Psoas muscle (tissue), 8 donors: ENCODE measurements at places on chromosomes 11 and 22. TPM values are rescaled to one million over a fixed set of nuclear protein-coding genes. Genes with fewer than 3 reads are reported as not detected.
A peak's percentile ranks its signal among the peaks of the same experiment; 100 is the strongest.

Gene CCDC179
- total RNA-seq: not detected

Gene RIMBP3B
- not detected for total RNA-seq

DNA sequence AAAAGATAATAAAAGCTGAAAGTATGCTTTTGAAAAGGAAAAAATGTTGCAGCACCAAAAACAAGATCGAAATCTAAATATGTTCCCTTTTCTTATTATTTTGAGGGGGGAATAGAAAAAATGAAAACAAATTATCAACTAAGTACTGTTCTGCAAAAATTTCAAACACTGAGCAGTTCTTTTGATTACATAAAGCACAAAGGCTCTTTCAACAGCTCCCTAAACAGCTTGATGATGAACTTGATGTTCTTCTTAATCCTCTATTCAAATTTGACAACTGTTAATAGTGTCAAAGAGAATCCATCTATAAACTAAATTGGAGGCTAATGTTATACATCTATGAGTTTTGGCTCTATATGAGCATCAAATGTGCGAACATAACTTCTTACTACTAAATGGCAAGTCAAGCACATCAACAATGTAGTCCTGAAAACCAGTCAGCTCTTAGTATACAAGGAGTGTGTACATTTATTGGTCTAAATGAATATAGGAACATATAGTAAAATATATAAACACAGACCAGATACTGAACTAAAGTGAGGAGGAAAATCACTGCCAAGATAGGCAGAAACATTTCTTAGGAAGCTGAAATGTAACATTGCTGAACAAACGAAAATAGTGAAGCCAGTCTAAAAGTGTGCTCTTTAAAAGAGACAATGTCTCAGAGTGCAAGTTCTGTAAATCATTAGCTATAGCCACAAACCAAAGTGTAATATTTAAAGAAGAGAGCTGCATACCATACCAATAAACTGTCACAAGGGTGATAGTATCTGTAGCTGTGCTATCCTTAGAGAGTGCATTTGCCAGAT lies 94.3 kb downstream of the SOX6 start:
- no peak overlapping the region for H3K27ac ChIP-seq
- peaks cover 12% of the 10 kb centered on the region for H3K4me1 ChIP-seq
- no peak overlapping the region for H3K4me3 ChIP-seq
- no peaks in the 10 kb centered on the region for H3K27me3 ChIP-seq
- DNase-seq: no peak
- no peaks in the 10 kb centered on the region for H3K36me3 ChIP-seq

DNA sequence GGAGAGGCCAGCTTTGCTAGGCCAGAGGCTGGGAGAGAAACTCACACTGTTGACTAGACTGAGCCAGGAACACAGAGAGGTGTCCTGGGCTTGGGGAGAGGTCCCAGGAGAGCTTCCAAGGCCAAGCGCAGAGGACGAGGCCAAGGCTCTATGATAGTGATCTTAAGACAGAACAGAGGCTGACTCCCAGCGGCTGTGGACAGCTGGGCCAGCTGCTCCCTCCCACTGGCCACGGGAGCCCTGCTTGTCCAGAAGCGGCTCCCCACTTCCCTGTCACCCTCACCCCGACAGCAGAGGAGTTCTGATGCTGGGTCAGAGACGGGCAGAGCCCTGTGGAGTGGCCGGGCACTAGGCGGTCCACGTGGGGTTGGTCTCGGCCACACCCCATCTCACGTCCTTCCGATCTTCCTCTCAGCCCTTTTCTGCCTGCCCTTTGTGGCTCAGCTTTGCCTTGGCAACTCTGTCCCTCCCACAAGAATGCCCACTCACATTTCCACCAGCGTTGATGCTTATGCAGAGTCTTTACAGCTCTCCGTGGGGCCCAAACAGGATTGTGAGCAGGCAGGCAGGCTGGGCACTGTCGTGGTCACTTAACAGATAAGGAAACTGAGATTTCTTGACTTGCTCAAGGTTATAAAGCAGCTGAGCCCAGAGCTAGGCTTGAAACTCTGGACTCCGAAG lies 68.2 kb downstream of the FBXO7 start:
- peak overlapping the region; percentile 55 for H3K27ac ChIP-seq
- H3K27me3 ChIP-seq: peaks cover 13% of the 10 kb centered on the region
- DNase-seq: peak; percentile 86
- H3K4me1 ChIP-seq: no peaks in the 10 kb centered on the region
- no peak overlapping the region for H3K4me3 ChIP-seq

DNA sequence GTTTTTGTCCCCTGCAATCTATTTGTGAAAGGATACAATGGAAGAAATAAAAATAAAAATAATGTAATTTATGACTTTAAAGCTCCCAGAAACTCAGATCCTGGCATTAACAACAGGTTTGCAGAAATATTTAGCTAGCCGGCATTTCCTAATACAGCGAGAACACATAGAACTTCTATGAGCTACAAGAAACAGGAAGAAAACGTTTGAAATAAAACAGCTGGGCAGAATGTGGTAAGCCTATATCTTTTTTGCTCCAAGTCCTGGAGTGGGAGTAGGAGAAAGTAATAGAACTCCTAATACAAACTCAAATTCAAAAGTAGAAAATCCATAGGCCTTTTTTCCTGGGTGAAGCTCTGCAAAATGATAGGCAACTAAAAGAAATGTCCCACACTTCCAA lies 29.6 kb upstream of the FIBIN start:
- no peak overlapping the region for H3K27ac ChIP-seq
- no peaks in the 10 kb centered on the region for H3K36me3 ChIP-seq
- no peak overlapping the region for H3K4me3 ChIP-seq
- H3K4me1 ChIP-seq: no peaks in the 10 kb centered on the region

Gene CCDC88B
- total RNA-seq: 1.8 TPM

DNA sequence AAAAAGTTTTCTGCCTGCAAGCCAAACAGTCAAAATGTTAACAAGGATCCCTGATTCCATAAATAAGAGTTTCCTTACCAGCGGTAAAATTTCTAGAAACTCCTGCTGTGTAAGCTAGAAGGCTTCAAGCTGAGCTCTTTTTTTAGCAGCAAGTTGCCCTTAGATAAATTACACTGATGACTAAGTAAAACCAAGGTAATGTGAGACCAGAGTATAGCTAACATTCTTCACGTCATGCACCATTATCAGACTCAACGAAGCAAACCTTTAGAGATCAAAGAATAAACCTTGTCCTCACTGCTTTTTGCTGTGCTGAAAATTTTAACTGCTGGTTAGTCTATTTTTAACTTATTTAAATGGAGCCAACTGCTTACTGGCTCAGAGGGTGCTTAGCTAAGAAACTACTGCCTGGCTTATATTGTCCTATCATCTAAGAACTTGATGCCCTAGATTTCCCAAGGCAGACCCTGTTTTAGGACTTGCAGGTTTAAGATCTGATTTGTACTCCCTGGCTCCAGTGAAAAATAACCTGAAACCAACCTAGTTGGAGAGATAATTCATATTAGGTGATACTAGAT lies 900.7 kb downstream of the JRKL start:
- H3K4me3 ChIP-seq: peak overlapping the region; percentile 43
- no peak for DNase-seq
- H3K27ac ChIP-seq: peak overlapping the region; percentile 48
- H3K4me1 ChIP-seq: no peaks in the 10 kb centered on the region
- no peaks in the 10 kb centered on the region for H3K27me3 ChIP-seq

Gene RNF141
- total RNA-seq: 36.2 TPM

GRCh38 chr11:65573391-65574079 lies 1.2 kb downstream of the FAM89B start:
- H3K36me3 ChIP-seq: peaks cover 10% of the 10 kb centered on the region
- peak; percentile 85 for DNase-seq
- H3K4me1 ChIP-seq: peaks cover 59% of the 10 kb centered on the region
- H3K27ac ChIP-seq: peak overlapping the region; percentile 98

Gene VPS37C
- 16.9 TPM for total RNA-seq

GRCh38 chr22:50360578-50360977 lies 17.5 kb downstream of the PPP6R2 start:
- H3K27me3 ChIP-seq: no peaks in the 10 kb centered on the region
- H3K4me1 ChIP-seq: no peaks in the 10 kb centered on the region
- no peak overlapping the region for H3K4me3 ChIP-seq
- peaks cover 3% of the 10 kb centered on the region for H3K36me3 ChIP-seq

Gene CACNA1I
- 0.06 TPM for total RNA-seq

DNA sequence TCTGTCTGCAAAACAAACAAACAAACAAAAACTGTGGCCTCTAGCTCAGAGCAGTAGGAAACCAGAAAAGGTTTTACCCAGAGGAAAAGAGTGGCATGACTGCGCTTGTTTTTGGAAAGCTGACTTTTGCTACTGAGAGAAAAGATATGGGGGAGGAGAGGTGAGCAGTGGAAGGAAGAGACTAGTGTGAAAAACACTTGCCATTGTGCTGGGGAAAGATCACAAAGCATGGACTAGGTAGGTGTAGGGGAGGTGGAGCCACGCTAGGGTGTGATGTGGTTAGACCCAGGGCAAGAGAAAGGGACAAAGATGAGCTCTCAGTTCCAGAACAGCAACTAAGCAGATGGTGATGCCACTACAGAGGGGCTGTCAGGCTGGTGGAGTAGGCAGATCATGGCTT lies 319.2 kb downstream of the LARGE1 start:
- no peaks in the 10 kb centered on the region for H3K27me3 ChIP-seq
- no peaks in the 10 kb centered on the region for H3K4me1 ChIP-seq
- no peak for DNase-seq
- peaks cover 7% of the 10 kb centered on the region for H3K36me3 ChIP-seq

Gene RAB36
- 0.23 TPM for total RNA-seq

Gene NLRX1
- total RNA-seq: 26.7 TPM

GRCh38 chr11:79097246-79097875 lies 343.5 kb downstream of the TENM4 start:
- no peak for DNase-seq
- H3K36me3 ChIP-seq: no peaks in the 10 kb centered on the region
- H3K27me3 ChIP-seq: no peaks in the 10 kb centered on the region

DNA sequence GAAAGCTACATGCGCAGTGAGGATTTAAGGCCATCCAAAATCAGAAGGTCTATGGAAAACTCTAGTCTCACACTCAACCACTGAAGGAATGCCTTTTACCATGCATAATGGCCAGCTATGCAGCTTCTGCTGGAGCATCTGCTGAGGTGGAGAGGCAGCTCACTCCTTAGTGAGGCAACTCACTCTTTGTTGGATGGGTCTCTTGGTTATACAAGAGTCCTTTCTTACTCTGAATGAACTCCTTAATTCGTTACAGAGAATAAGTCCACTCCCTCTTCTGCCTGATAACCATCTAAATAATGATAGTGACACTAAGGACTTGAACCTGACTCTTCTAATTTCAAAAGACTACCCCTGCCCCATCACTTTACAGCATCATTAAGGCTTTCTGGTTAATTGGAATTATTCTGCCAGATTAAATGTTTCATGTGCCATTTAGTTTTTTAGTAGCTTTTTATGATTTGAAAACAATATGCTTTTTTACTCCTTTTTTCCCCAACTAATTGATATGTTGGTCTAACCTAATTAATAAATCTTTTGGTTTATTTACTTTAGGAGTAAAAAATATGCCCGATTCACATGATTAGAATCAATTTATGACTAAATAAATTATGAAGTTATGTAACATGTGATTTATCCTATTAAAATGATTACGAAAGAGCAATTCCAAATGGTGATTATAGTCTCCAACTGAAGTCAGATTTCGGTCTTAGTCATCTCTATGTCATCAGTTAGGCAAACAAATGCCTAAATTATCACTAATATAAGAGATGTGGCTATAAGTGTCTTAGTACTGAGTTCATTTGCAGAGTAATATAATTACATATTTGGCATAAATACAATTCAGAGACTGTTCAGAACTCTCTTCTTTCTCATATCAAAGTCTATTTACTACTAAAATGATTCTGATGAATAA lies 286.7 kb upstream of the CCDC90B start:
- no peaks in the 10 kb centered on the region for H3K27me3 ChIP-seq
- DNase-seq: no peak
- no peak overlapping the region for H3K4me3 ChIP-seq
- H3K4me1 ChIP-seq: no peaks in the 10 kb centered on the region

DNA sequence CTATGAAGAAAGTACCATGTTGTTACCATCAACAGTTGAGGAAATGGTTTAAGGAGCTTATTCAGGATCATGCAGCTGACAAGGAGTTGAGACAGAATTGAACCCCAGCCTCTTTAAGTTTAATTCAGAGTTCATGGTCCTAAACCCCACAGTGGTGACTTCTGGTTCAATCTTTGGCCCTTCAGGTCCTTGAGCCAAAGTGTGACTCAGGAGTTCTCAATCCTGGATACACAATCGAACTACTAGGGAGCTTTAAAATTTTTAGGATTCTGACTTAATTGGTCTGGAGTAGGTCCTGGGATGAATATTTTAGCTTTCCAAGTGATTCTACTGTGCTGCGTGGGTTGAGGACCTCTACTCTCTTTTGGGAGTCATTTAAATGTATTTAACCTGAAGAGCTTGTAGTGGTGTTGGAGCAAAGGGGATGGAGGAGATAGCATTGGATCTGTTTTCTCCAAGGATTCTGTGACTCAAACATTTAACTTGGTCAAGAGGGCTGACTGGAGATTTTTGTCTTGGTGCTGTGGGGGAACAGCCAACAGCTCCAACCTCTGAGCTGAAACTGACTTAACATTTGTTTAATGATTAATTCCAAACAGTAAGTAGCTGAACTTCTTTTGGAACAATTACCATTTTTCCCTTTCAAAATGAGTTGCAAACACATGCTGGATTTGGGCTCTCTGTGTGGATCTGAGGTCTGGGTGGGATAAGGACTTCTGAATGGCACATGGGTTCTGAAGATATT lies 80.1 kb downstream of the INSC start:
- H3K27me3 ChIP-seq: no peaks in the 10 kb centered on the region
- H3K27ac ChIP-seq: no peak overlapping the region
- DNase-seq: no peak
- no peaks in the 10 kb centered on the region for H3K36me3 ChIP-seq
- no peak overlapping the region for H3K4me3 ChIP-seq

Gene RFPL2
- not detected for total RNA-seq

DNA sequence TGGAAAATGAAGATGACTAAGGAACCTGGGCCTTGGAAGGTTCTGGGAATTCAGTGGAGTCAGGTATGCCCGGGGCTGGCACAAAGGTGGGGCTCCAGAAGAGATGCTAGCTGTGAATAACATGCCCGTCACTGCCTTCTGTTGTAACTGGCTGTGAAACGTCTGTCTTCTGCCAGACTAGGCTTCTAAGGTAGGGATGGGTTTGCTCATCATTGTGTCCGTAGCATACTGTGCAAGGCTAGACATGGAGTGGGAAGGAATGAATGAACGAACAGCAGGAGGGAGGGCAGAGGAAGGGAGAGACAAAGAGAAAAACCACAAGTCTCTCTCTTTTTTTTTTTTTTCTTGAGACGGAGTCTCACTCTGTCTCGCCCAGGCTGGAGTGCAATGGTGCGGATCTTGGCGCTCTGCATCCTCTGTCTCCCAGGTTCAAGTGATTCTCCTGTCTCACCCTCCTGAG lies 327.4 kb downstream of the MN1 start:
- no peak for DNase-seq
- H3K27ac ChIP-seq: no peak overlapping the region
- no peak overlapping the region for H3K4me3 ChIP-seq
- H3K36me3 ChIP-seq: no peaks in the 10 kb centered on the region

- no peak overlapping the region for H3K27ac ChIP-seq
- H3K36me3 ChIP-seq: peaks cover 71% of the 10 kb centered on the region
- H3K4me3 ChIP-seq: no peak overlapping the region
- H3K27me3 ChIP-seq: no peaks in the 10 kb centered on the region
- H3K4me1 ChIP-seq: no peaks in the 10 kb centered on the region
- DNase-seq: no peak
Observed at GRCh38 chr22:20725987-20726558, 47.8 kb upstream of the SERPIND1 start.
